NCI-H187 treated with DMSO at 0.1 percent for 48 hours (cell line): ENCODE measurements at places on chromosomes 5 and 9.

DNA sequence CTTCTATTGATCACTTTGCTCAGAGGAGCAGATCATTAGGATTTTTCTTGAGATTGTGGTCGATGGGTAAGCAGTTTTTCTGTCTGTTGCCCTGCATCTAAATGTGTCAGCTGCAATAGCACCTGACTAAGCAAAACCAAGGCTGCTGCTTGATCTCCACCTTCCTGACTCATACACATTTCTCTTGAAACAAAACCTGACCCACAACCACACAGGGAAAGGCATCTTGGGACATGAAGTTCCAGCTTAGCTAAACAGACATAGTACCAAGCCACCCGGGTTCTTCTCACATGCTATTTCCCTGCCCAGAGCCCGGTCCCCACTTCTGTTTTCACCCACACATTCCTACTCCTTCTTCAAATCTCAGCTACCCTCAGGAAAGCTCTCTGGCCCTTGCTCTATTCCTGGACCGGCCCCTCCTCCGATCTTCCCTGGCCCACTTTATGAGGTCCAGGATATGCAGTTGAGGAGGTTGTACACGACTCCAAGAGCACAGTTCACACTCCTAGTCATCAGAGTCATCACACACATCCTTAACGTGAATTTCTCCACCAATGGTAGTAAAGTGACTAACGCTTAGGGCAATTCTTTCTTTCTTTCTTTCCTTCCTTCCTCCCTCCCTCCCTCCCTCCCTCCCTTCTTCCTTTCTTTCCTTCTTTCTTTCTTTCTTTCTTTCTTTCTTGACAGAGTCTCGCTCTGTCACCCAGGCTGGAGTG, 16.0 kb upstream of the ZBTB43 start:
- DNase-seq, result no peak

DNA sequence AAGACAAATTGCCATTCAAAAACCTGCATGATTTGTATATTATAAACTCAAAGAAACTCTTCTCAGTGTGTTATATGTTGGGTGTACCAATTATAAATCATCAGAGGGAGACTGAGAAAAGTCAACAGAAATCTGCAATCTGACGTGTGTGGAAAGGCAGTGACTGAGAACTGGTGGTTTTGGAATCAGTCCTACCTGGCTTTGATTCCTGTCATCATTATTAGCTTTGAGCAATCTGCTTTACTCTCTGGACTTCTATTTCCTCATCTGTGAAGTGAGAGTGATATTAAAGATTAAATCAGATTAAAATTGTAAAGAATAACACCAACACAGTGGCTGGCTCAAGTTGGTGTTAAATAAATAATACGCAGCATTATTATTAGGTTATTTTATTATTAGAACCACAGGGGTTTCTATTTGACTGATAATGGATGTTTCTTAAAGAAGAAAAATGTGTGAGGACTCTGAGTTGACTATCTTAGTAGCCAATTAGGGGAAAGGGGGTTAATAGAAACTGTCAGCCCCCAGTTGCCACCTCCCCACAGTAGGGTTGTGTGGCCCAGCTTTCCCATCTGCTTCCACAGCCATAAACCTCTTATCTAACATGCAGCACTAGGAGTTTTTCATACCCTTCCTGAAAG, 59.6 kb downstream of the SNCAIP start:
- DNase-seq, result no peak

GRCh38 chr5:74535926-74536325, 104.6 kb downstream of the ENC1 start:
- DNase-seq, result no peak

GRCh38 chr5:109748546-109748945, 58.8 kb downstream of the MAN2A1 start:
- DNase-seq, result no peak
